NCI-H1694 (cell line): ENCODE measurements at places on chromosomes 2 and 18.

GRCh38 chr2:70541481-70542020 is 12.1 kb downstream of the TGFA start:
- DNase-seq: peak; percentile 88

DNA sequence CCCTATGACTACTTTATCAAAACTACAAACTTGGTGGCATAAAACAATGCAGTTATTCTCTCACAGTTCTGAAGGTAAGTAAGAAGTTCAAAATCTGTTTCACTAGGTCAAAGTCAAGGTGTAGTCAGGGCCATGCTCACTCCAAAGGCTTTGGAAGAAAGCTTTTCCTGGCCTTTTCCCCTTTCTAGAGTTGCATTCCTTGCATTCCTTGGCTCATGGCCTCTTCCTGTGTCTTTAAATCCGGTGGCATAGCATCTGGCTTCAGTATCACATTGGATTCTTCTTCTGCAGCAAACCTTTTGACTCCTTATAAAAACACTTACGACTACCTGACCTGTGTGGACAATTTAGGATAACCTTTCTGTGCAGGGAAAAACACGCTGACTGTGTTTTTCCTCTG is 543.5 kb upstream of the HNMT start:
- DNase-seq: no peak

- DNase-seq: no peak
Measured at GRCh38 chr18:59918997-59919396, 19.2 kb downstream of the PMAIP1 start.

DNA sequence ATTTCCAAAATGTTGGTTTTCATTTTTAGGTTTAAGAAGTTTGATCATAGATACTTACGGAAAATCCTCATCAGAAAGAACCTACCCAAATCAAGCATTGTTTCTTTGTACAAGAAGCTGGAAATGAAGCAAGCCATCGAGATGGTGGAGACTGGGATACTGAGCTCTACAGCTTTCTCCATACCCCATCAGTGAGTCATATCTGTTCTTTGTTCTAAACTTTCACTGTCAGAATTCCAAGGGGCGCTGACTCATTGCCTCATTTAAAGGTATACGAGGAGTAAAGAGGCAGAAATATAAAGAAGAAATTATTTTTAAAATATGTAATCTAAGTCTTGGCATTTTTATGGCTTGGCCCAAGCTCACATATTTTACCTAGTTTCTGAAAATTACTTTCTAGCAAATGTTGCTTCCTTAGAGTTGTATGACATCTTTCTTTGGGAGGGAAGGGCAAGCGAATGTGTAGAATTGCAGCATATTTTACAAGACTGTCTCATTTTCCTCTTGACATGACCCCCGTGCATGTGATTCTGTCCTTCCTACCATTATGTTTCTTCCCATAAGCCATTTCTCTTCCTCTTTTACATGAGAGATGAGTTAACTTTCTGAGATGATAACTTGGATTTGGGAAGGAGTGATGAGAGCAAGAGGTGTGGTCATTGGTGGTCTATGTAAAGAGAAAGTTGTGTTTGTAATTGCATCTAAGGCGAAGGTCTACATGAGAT is 41.2 kb downstream of the SLC9A4 start:
- DNase-seq: no peak

DNA sequence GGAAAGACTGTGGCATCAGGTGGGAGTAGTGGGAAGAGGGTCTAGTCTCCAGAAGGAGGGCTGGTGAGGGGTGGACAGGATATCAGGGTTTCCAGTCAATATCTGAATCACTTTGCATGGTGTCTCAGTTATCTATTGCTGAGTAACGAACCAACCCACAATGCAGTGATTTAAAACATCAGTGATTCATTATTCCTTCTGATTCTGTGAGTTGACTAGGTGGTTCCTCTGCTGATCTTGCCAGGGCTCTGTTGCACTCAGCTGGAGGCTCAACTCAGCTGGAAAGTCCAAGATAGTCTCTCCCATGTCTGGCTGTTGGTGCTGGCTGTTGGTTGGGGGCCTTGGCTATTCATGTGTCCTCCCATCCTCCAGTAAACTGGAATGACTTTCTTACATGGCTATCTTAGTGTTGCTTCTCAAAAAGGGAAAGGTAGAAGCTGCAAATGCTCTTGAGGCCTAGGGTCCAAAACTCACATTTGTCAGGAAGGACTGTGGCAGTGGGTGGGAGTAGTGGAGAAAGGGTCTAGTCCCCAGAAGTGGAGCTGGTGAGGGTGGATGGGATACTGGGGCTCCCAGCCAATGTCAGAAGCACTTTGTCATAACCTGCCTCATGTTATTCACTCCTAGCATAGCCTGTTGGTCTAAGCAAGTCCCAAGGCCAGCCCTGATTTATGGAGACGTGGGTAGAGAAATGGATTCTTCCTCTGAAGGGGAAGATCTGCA is 13.9 kb downstream of the IL1F10 start:
- no peak for DNase-seq

DNA sequence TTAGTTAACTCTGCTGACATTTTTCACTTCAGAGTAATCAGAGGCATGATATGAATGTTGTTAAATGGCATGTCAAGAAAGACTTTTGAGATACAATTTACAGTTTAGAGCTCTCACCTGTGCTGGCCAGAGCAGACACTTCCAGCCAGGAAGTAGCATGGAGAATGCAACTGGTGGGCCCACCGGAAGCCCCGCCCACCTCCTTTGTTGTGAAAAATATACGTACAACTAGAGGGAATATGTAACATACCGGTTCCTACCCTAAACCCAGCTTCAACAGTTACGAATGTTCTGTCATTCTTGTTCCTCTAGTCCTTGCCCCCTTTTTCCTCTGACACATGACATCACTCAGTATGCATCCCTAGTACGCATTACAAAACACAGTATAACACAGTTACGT is 70.2 kb upstream of the ITM2C start:
- no peak for DNase-seq

DNA sequence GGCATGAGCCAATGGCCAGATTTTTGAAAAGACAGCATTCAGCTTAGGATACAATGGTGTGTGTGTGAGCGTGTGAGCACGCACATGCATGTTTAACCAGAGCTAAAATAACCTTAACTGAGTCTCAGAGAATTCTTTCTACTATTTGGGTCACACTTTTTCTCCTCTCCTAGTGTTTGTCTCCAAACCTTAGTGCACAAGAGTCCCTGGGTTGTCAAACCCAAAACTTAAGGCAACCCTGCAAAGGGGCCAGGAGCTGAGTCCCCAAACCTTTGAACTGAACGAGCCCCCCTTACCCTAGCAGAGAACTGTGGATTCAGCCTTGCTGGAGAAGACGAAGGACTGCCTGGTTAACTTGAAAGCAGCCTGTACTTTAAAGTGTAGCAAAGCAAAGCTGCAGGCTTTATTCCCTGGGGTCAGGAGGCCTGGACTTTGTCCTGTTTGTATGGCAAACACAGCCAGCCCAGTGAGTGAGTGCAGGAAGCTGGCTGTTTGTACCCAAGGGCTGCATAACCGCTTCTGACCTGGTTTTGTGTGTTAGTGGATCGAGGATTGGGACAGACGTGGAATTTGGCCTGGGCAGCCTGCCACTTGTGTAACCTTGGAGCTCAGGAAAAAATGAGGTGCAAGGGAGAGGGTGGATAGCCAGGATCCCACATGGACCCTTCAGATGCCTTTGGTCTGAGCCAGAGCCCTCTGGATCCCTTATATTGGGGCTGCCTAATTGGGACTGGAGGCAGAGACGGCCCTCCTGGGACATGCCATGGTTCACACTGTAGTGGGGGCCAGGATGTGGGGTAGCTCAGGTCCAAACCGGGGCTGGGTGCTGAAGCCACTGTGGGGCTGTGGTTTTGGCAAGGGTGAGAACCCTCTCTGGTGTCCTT is 6.4 kb upstream of the PSMD1 start:
- DNase-seq: no peak

DNA sequence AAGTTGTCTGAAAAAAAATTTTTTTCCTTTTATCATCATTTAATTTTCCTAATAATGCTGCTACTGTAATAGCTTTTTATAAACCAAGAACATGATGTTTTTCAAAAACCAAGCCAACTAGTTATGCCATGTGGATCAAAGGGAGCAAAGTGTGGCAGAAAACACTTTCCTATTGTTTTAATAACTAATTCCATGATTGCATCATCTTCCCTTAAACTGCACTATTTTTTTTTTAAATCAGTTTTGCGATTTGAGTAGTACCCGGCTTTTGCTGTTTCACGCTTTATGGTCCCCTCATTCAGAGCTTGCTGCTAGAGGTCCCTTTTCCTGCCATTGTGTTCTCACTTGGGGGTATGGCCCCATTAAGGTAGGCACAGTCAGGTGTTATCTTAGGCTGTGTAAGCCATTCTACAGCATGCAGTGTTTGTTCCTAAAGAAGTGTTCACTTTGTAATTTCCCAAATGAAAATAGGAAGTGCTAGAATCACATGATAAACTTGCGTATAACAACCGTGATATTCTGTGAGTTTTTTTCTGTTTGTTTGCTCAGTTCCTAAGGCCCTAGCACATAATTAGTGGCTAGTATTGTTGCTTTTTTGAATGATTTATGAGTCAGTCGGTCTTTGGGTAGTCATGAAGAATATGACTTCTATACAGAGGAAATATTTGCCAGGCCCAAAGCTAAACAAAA is 225.8 kb downstream of the PTGR3 start:
- no peak for DNase-seq
